ENCODE measurements at places on chromosomes 12 and 14.

- DNase-seq = no peak
Measured at GRCh38 chr12:115364921-115365320, 680.9 kb upstream of the TBX3 start.

GRCh38 chr14:101808894-101809670 lies 47.6 kb downstream of the PPP2R5C start:
- no peak for DNase-seq

GRCh38 chr12:122467983-122468382 lies 32.7 kb downstream of the ZCCHC8 start:
- no peak for DNase-seq

DNA sequence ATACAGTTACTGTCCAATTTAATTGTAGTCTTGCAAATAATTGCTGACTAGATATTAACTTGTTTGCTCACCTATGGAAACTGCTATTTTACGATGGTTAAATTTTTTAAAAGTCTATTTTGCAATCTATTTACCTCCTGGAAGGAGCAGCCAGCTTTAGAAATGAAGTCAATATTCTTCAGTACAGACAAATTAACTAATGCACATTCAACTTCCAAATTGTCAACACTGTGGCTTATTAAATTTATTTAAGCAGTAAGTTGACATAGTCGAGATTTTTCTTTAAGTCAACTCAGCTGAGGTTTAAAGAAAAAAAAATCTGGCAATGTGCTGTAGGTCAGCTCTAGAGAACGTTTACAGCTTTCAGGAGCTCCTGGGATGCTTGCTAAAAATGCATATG lies 221.2 kb downstream of the SSPN start:
- no peak for DNase-seq

DNA sequence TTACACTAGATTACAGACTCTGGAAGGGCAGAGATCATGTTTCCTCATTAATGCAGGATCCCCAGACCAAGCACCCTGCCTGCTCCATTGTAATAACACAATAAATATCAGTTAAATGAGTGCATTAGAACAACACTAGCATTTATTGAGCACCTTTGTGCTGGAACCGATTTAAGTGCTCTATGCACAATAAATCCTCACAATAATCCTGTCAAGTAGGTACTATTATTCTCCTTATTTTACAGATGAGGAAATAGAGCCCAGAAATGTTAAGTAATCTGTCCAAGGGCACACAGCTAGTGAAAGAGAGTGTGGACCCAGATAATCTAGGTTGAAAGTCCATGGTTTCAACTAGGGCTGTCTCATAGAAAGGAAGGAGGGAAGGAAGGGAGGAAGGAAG lies 69.8 kb downstream of the MAP1LC3B2 start:
- no peak for DNase-seq
